ENCODE measurements at places on chromosomes 2 and 18.

DNA sequence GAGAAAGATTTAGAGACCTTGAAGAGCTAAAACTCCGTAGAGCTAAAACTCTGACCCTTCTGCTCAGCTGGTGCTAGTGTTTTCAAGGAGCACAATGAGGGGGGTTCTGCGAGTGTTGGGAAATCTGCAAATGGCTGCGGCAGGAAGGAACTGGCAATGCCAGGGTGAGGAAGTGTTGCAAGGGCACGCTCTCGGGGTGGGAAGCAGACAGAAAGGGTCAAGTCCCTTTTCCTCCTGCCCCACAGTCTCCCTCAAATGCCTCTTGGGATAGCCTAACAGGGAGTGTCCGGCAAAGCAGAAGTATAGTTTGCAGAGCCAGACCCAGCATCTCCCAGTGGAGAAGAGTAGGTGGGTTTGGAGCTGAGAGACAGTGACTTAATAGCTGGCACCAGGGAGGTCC lies 60.5 kb downstream of the NCAPH start:
- DNase-seq: no peak

GRCh38 chr2:86274265-86274917 lies 63.0 kb downstream of the REEP1 start:
- no peak for DNase-seq

DNA sequence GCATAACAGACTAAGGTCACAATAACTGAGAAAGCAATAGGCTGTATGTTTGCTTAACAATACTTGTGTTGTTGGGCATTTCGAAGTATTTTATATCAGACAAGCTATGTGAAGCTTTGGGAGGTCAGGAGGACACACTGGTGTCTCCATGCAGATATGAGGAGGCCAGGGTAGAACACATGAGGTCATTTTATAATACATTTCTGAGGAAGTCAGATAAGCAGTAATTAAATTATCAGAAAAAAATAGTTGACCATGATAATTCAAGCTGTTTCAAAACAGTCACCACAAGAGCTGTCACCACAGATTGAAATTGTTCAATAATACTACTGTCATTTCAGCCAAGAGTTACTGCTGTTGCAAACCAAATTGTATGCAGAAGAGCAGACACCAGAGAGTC lies 160.6 kb downstream of the RIT2 start:
- no peak for DNase-seq

DNA sequence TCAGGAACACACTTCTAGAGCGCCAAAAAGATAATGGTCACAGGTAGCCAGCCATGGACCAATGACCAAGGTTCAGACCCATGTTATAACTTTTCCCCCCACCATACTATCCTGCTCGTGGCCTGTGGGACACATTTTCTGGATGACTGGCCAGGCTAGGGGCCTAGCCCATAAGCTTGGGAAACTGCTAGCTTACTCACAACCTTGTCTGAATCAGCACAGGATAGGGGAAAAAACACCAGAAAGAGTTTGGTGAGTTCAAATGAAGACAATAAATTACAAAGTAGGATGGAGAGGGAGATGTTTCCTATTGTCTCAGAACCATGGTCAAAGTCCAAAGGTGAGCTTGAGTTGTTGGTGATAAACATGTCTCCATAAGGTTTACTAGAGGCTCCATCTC lies 156.3 kb upstream of the CCDC68 start:
- no peak for DNase-seq

- DNase-seq: peak; percentile 50
These were observed 30.0 kb downstream of the MEMO1 start for GRCh38 chr2:31980674-31981356.

- DNase-seq: no peak
These were observed 3.5 kb downstream of the GDF7 start for GRCh38 chr2:20670315-20671035.

Data from SIG-M5 (cell line).